Stimulated activated CD8-positive, alpha-beta memory T cell treated with anti-CD3 and anti-CD28 coated beads, Interleukin-12 subunit alpha, Interleukin-12 subunit beta, amount 100 ng/mL, for 4 hours (primary cell): ENCODE measurements at places on chromosomes 7 and 10.
A peak's percentile ranks its signal among the peaks of the same experiment; 100 is the strongest.

- peak; percentile 69 for DNase-seq
These were observed 29.8 kb downstream of the PLAU start for GRCh38 chr10:73940634-73941221.

DNA sequence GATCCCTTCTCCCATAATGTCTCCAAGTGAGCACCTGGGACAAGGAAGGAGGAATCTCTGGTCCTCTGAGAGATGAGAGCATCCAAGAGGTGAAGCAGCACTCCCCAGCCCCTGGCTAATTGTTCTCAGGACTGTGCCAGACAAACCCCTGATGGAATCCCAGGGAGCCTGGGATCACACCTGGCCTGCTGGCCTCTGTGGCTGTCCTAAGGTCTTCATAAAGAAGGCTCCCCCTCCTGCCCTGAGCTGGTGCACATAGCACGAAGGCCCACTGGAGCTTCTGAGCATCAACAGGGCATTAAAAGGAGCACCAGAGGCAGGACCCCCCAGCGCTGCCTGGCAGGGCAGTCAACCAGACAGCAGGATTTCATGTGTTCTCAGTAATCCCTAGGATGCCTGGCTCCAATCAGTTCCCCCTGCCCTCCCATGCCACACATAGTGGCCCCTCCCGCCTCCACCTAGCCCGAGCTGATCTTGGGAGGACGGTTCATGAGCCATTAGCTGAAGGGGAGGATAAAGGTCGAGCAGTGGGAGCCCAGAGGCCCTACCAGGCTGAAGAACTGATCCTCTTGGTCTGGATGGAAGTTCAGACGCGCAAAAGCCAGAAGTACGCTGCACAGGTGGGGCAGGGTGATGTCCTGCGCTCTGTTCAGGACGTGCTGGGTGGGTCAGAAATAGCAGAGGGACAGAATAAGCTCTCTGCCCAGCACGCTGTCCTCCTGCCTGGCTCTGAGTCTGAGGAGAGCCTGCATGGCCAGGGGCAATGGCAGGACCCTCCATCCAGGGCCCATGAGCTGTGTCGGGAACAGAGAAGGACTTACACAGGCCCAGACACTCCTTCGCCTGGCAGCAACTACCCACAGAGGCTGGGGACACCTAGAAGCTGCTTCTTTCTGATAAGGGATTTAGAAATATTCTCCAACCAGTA, 8.4 kb downstream of the TBRG4 start:
- DNase-seq: no peak

DNA sequence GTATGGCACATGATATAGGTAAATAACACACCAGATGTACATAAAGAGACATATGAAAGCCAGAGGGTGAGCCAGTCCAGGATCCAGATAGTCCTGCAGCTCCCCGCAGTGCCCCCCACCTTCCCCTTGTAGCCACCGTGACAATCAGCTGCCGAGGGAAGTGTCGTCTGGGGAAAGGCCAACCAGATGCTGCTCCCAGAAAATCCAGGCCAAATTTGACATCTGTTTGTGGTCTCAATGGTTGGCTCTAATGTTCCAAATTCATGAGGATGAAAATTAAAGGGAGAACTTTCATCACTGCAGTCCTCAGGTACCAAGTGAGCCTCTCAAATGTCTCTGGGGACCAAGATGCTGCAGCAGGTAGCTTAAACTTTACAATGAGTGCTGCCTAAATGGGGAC, 210.3 kb downstream of the PTEN start:
- DNase-seq: no peak

DNA sequence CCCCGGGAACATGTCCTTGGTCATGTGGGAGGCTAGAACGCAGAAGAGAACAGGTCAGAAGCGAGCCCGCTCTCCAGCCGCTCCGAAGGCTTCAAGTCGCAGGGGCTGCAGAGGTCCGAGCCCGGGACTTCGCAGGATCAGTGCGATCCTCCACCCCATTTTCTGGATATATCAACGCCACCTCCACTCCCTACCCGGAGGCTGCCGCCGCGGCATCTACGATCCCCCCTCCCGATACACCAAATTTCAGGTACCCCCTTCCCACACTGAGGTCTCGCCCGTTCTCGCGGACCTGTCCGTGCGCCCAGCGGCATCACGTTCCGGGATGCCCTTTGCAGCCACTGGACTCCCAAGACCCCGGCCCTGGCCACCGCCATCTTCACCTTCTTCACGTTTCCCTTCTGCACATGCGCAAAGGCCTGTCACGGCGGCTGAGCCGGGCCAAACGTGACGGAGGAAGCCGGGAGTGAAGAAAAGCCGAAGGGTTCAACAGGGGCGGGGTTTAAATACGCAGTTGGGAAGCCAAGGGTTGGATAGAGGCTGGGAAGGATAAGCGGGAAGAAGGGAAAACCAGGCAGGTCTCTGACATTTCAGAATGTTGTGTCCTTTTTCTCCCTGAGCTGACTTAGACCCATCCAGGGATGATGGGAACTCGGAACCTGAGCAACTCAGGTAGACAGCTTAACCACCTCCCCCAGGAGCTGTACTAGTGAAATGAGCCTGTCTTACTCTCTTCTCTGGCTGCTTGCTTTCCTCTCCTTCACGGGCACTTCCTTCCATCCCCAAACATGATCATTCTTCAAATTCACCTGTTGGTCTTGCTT, at the start of gene NDUFB8:
TSS of gene NDUFB8 (minus strand) at position 397 of the 824 bp plus-strand sequence. CDS start at position 377, 20 bp downstream.
- peak; percentile 75 for DNase-seq

DNA sequence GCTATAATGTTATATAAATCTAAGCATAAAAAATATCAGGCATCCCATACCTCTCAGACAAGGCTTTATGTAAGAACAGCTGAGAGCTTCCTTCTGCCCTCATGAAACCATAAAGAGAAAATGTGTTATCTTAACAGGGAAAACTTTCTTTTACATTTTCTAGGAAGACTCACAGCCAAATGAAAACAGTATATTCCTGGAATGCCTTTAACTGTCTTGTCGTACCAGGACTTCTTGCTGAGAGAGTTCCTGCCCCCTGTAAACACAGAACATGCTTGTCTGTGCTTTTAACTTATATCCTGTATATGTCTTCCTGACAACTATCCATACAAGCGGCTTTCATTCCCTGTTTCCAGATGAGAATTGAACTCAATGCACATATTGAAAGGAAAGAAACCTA, 64.8 kb upstream of the AHR start:
- no peak for DNase-seq

DNA sequence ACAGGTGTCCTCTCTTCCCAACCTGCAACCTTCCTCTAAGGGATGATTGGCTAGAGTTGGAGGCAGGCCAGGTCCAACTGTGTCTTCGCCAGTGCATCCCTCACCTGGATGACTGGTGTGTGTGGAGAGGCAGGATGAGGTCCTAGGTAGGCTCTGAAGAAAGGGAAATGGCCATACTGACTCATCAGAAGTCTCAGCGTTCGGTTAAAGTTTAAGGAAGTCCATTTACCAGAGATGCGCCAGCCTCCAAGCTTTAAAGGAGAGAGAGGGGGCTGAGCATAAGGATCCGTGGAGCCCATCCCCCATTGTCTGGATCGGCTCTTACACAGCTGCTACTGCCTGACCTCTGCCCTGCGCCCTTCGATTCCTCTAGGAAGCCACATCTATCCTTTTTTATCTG, 4.4 kb downstream of the KEL start:
- DNase-seq: no peak

DNA sequence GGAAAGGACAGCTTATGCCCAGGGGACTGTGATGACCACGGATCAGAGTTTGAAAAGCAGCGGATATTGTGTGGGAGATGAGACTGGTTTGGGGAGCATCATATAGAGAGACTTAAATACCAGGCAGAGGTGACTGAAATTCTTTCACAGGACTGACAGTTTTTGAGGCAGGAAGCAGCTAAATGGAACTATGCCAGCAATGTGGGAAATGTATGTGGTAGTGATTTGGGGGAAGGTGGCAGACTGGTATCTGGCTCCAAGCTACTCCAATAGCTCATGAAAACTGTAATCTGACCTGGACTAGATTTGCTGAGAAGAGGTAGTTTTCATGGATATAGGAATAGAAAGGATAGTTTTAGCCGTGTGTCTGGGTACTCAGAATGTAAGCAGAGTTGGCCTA, 592.6 kb downstream of the REEP3 start:
- DNase-seq: no peak

DNA sequence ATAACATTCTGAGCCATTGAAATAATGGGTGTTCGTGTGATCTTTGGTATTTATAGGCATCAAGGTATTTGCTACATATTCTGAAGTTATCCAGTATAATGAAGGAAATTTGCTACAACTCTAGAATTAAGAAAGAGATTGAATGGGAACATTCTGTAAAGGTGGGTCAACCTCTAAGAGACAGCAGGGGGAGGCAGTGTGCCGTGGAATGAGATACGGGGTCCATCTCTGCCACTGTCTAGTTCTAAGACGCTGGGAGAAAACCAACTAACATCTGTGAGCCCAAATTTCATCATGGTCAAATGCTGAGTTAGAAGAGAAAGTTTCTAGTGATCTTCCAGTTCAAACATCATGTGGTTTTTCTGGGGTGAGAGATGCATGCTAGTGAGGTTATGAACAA, 368.9 kb downstream of the SORCS1 start:
- DNase-seq: no peak

- DNase-seq: no peak
These were observed 43.9 kb upstream of the KCND2 start for GRCh38 chr7:120229084-120229483.

- DNase-seq: no peak
These were observed 14.3 kb upstream of the ZNF212 start for GRCh38 chr7:149225106-149225505.
